CD4-positive, alpha-beta T cell treated with Interleukin-4 for 1 hour (primary cell): ENCODE measurements at places on chromosomes 11 and 22.

DNA sequence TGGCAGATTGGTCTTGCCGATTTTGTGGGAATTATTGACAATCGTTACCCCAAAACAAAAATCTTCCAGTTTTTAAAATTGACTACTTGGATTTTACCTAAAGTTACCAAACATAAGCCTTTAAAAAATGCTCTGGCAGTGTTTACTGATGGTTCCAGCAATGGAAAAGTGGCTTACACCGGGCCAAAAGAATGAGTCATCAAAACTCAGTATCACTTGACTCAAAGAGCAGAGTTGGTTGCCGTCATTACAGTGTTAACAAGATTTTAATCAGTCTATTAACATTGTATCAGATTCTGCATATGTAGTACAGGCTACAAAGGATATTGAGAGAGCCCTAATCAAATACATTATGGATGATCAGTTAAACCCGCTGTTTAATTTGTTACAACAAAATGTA, 37.2 kb downstream of the IGLL1 start:
- no peak for DNase-seq

DNA sequence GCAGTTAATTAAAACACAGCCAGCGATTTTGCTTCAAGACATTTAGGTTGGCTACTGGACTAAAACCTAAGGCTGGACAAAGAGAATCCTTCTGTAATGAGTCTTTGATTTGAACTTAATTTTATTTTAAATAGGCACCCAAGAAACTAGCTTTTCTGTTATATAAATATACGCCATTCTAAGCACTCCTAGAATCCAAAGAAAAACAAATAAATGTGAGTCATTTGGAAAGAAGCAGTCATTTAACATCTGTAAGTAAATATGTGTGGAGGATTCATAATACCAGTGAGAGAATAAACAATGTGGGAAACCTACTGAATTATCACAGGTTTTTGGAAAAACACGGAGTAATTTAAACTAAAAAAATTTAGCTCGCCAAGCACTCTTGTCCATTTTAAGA, 1.2 kb upstream of the TECTA start:
- no peak for DNase-seq

DNA sequence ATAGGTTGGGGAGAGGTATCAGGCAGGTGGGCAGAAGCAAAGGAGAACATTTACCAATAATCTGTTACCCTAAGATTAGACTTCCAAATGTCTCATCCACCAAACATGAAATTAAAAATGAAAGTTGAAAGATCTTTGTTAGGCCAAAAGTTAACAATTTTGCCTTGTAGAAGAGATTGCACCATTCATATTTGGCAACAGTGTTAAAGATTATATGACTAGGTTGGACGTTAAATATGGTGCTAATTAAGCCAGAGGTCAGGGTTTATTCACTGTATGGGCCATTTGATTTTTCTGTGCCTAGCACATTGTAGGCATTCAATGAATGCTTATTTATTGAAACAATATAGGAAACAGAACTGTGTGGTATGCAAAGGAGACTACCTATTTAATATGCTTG, 126.1 kb upstream of the SLC5A12 start:
- DNase-seq: no peak

GRCh38 chr11:101817581-101817980, 97.2 kb upstream of the CEP126 start:
- no peak for DNase-seq

GRCh38 chr22:20926243-20926642, 9.0 kb downstream of the CRKL start:
- no peak for DNase-seq

GRCh38 chr11:130102301-130103249, 32.9 kb downstream of the APLP2 start:
- no peak for DNase-seq

DNA sequence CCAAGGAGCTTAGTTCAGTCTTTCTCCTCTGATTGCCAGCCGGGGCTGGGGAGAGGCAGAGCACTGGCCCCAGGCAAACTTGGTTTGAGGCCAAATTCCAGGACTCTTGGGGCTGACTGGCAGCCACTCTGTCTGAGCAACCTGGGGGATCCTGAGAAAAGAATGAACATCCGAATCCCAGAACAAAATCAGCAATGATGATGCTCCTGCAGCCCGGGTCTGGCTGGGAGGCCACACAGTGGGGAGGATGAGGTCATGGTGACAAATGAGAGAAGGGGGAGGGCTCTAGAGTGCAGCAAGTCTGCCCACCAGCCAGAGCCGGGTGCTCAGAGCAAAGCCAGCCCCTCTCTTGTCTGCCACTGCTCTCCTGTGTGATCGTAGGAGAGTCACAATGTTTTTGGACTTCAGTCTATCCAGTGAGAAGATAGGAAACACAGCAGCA, 71.8 kb upstream of the PAX6 start:
- DNase-seq: no peak

- no peak for DNase-seq
Observed at GRCh38 chr11:70719516-70719915, 321.2 kb downstream of the CTTN start.

DNA sequence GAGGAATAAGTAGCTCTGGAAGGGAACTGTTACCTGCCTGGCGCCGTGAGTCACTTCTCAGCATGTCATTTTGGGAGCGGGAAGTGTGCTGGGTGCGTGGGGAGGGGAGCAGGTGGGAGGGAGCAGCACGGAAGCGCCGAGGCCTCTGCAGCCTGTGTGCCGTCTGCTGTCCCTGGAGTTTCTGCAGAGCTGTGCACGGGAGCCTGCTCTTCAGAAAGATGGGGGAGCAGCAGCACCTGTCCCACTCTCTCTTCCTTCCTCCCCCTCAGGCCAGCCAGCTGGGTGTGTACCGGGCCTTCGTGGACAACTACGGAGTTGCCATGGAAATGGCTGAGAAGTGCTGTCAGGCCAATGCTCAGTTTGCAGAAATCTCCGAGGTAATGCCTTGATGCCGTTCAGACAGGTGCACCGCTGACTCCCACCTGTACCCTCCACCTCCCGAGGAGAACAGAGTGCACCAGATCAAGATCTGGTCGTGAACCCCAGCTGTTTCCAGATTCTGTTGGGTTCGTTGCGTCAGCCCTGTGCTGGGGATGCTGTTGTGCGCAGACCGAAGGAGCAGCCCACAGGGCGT, 87.9 kb downstream of the BCR start:
- no peak for DNase-seq

DNA sequence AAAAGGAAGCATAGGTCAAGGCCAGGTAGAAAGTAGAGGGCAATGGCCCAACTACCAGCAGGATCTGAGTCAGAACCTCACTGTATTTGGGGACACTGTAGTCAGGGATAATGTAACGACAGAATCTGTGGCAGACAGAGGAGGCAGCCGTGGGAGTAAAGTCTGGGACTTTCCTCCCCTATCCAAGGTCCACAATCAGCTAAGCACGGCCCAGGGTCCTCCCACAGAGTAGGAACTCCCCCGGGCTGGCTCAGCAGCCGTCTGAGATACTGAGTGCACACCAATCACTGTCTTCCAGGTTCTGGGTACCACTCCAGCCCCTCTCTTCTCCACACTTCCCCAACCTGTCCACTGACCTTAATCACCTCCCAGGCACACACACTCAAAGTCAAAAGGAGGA, 3.2 kb downstream of the IGSF9B start:
- DNase-seq: no peak

DNA sequence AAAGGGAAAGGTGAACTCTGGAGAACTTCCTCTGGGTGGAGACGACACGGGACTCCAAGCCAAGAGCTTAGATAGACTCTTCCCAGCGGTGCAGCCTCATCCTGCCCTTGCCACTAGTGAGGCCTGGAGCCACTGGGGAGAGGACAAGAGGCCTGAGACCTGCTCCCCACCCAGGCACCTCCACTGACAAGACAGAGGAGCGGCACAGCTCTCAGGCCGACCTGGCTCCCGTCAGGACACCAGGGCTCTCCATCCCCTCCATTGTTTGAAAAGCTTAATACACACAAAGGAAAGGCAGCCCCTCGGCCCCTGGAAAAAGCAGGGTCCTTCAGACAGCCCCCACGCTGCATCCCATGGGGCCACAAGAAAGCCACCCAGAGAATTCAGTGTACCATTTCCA, 29.6 kb downstream of the POLDIP3 start:
- no peak for DNase-seq

GRCh38 chr22:39661842-39662685, 91.5 kb downstream of the CACNA1I start:
- DNase-seq: peak; percentile 87

DNA sequence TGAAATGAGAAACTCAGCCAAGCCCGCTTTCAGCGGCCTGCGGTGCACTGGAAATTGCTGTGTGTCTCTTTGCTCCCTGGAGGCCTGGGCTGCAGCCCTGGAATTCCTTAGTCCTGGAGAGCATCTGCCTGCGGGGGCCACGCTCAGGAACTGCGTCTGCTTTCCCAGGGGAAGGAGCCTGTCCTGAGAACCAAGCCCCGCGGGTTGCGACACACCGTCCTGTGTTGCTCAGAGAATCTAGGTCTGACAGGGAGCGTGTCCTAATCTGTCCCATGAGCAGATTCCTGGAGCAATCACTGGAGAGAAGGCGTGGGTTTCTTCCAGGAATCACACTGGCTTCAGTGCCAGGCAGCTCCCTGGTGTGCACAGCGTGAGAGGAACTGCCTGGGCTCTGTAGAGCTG, 708.1 kb downstream of the BRD1 start:
- DNase-seq: no peak

- DNase-seq: no peak
Observed at GRCh38 chr22:22984967-22985366, 85.4 kb upstream of the GNAZ start.

DNA sequence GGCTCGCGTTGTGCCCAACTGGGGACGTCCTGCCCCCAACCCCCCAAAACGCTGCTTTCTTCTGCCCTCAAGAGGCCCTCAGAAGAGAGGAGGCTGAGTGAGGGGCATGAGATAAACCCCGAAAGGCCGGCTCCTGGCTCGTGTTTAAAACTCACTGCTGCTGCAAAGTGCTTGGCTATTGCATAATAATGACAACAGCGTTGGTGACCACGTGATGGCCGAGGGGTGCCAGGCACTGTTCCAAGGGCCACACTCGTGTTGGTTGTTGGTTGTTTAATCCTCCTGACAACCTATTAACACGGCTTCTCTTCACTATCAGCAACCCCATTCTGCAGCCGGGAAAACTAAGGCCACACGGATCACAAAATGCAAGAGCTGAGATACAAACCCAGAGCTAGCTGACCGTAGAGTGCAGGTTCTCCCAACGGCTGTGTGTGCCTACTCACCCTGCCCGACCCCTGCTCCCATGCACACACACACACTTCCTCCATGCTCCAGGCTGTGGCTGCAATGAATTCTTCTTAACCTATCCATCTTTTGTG, 51.0 kb downstream of the ANO1 start:
- no peak for DNase-seq

DNA sequence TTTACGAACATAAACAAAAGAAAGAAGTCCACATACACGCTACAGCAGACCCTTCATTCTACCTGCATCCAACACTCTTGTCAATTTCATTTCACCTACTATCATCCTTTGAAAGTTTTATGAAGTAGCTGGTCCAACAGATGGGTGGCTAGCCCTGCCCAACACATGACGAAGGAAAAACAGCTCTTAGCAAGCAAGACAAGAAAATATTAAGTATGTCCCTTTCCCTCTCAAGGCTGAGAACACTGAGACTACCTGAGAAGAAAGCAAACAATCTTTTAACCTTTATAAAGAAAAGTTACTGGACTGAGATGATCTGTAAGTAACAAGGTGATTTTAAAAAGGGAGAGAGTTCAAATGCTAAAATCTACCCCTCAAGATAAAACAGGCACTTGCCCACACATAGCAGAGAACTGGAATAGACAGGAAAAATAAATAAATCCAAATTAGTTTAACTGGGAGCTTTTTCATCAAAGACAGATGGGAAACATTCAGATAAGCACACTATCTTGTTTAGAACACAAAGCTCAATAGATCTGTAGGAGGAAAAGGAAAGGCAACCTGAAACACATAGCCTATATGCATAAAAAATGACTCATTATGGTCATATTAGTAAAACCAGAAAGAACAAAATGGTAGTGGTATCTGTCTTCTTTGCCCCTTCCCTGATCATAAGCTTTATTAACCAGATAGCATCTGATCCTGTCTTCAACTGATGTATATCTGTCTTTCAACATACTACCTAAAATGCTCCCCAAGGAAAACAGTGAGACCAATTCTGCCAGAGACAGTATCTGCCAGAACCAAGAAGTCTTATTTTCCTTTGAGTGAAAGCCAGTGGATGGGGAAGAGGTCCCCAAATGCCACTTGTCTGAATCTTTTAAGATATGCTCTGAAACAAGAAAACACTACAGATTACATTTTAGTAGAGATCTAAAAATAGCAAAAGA, 104.3 kb downstream of the MRTFA start:
- DNase-seq: no peak

DNA sequence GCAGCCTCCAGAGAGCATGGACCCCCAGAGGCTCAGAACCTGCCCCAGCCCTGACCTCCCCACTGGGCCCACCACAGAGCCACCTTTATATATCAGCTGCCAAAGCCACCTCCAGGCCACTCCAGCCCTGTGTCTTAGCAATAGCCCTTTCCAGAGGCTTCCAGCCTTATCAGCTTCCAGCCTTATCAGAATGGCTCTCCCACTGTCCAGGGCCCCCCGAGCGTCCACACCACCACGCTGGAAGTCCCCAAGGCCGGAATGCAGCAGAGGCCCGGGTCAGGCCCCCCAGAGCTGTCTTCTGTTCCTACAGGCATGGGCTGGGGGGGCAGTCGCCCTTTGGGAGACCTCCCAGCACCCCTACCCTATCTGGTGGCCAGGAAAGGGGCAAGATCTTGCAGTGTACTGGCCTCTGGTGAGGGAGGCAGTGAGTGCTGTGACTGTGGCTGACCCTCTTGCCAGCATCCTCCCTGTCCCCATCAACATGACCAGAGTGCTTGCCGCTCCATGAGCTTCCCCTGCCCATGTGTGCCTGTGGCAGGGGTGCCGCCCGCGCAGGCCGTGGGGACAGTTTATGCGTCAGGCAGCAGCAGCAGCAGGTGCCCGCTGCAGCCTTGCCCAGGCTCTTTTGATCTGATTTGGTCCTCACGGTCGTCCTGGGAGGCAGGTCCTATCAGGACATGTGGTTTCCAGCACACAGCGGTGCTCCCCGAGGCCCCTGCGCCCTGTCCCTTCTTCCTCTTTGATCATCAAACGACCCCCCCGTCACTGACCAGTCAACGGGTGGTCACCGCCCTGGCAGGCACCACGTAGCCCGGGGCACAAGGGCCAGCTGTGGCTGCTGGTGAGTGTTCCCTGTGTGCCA, 15.9 kb downstream of the OSBPL5 start:
- no peak for DNase-seq

GRCh38 chr22:42399315-42400271, 32.6 kb downstream of the NFAM1 start:
- no peak for DNase-seq

GRCh38 chr22:46336119-46337078, 885 bp downstream of the TRMU start:
- no peak for DNase-seq

- DNase-seq: no peak
Observed at GRCh38 chr11:1326435-1327063, 17.1 kb upstream of the TOLLIP start.

DNA sequence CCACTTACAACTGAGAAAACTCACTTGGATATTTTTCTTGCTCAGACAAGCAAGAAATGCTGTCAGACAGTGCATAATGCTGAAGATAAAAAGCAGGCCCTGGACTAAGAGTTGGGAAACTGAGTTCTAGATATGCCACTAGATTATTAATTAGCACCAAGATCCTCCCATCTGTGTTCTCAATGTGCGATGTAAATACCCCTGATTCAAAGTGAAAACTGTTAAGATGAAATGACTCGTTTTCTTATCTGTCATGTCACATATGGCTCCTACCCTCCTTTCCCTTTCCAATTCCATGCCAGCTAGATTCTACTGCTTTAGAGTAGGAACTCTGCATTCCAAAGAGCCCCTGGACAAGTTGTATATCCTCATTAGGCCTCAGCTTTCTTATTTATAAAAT, 88.9 kb upstream of the CLNS1A start:
- no peak for DNase-seq

- no peak for DNase-seq
Observed at GRCh38 chr11:72144807-72145565, 9.5 kb downstream of the FOLR3 start.
